Midbrain (tissue), 1 donor: ENCODE measurements at places on chromosomes 7 and 10.
A peak's percentile ranks its signal among the peaks of the same experiment; 100 is the strongest.

GRCh38 chr10:8633909-8634308 is 579.4 kb downstream of the GATA3 start:
- no peak for DNase-seq

DNA sequence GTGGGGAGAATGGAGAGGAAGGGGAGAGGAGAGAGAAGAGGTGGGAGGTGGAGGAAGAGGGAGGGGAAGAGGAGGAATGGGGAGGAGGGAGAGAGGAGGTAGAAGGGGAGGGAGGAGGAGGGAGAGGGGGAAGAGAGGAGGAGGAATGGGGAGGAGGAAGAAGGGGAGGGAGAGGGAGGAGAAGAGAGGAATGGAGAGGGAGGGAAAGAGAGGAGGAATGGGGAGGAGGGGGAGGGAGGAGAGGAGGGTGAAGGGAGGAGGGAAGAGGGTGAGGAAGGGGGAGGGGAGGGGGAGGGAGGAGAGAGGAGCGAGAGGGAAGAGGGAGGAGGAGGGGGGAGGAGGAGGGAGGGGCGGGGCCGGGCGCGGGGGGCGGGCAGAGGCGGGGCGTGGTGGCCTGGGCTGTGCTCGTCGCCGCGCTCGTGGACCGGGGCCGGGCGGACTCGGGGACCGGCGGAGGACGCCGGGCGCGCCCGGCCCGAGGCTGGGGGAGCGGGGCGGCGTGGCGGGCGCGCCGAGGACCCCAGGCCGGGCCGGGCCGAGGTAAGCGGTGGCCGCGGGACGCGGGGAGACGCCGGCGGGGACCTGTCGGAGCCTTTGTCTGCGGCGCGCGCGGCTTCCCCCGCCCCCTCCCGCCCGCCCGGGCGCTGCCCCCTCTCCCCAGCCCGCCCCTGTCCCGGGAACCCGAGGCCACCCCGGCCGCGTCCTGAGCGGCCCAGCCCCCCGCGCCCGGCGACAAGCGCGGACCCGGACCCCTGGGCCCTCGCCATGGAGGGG is at the start of gene SLC29A4:
Gene SLC29A4 (plus strand): TSS at position 401 of the 774 bp plus-strand sequence. CDS start 4,874 bp downstream, outside the sequence.
- peak; percentile 34 for DNase-seq

DNA sequence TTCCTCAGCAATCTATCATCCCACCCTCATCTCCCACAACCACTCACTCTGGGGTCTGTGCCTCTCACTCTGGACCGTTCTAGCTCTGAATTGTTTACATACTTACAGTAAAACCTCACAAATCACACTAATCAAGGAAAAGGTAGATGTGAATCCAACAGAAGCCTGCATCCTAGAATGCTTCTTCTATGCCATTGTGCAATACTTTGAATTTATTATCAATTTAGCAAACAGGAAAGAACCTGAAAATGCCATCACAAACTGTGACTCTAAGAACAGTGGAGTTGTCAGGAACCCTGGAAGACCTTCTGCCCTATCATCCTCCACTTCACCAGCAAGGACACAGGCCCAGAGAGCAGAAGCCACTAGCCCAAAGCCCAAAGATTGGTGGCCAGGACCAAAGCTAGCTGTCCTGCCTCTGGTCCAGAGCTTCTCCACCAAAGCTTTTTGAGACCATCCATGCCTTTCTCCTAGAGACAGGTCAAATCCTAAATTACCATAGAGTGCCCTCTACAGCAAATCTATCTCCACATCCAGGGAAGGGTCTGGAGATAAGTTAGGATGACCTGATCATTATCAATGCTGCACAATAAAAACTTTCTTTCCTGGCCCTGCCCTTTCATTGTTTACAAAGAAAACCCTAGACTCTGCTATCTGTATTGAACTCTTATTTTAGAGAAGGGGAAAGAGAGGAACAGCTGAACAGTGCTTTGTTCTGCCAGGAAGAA is 2.4 kb downstream of the SORBS1 start:
- no peak for DNase-seq

DNA sequence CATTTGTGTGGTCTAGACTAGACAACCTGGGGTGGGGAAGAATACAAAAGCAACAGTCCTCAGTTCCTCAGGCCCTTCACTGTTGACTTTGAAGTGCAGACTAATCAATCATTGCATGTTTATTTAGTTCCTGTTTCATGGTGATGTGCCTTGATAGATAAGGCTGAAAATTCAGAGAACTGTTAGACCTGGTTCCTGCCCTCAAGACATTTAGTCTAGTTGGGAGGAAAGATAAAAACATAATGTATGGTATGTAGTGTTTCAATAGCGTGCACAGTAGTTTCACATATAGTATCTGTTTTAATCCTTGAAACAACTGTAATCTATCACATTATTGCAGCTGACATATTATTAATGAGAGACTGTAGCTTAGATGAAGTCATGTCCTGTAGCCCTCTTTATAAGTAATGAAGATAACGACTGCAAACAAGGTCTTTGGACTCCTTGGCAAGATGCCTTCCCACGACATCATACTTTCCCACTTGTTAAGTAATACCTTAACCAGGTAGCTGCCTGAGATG is 124.0 kb downstream of the CELF2 start:
- DNase-seq, result no peak
